ENCODE measurements at places on chromosomes 3 and 15.

DNA sequence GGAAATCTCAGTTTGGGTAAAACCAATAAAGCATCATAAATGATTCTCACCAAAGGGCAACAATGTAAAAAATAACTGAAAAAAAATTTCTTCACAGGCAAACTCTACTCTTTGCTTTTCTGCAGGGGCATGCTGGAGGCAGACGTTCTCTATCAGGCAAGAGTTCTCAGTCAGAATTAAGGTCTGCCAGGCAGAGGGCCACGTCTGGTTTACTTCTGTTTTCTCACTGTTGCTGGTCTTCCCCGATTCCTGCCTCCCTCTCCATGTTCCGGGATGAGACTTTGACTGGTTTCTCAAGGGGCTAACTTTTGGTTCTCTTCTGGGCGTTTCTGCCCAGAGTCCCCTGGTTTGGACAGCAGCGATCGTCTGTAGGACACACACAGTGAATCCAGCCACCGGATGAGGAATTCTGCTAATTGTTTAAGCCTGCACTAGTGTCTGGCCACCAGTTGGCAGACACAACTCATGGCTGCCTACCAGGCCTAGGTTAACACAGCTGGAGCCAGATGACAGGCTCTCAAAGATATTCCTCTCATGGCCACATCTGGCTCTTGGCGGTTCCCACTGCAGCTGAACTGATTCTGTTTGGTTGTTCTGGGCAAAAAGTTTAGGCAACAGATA is 273.1 kb downstream of the FOXP1 start:
- DNase-seq = no peak

DNA sequence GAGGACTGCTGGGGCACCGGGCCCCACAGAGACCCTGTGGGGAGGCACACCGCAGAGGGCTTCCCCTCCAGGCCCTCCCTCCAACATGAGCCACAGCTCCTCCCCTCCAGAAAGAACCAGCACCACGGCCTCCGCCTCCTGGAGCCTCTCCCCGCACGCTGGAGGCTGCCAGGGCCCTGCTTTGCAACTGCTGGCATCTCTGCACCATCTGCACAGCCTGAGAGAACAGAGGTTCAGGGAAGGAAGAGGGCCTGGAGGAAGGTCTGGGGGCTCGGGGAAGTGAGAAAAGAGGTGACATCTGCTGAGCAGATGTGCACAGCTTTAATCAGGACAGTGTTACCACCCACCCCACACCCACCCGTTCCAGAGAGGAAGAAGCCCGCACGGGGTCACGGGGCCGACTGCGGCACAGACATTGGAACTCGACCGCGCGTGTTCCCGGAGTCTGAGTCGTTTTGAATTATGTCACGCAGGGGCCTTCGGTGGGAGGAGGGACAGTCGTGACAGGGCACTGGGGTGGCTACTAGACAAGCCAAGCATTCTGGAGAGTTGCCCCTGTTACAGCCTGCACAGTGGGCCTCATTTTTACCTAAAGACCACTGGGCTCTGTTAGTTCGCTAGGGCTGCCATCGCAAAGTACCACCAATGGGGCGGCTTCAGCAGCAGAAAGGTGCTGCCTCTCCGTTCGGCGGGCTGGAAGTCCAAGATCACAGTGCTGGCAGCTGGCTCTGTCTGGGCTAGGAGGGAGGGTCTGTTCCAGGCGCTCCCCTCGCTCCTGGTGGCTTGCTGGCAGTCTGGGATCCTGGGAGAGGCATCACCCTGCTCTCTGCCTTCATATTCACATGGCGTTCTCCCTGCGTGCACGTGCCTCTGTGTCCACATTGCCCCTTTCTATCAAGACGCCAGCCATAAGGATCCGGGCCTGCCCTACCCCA is 194.8 kb downstream of the XXYLT1 start:
- DNase-seq = no peak

GRCh38 chr3:116947148-116947547 is 237.6 kb downstream of the TUSC7 start:
- no peak for DNase-seq

DNA sequence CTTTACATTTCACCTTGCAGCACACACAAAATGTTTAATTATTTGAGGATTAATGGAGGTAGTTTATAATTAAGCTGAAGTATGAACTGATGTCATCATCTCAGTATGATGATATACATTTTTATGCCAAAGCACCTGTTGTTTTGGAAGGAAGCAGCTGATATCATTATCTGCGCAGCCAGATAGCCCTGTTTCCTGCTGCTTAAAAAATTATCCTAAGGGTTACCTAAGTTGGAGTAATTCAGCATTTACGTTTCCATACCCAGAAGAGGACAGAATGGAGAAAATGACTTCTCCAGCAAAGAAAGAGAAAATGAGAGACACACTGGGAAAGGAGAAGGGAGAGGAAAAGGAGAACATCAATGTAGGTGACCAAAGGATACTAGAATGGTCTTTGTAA is 370.3 kb upstream of the PLSCR5 start:
- DNase-seq = no peak

DNA sequence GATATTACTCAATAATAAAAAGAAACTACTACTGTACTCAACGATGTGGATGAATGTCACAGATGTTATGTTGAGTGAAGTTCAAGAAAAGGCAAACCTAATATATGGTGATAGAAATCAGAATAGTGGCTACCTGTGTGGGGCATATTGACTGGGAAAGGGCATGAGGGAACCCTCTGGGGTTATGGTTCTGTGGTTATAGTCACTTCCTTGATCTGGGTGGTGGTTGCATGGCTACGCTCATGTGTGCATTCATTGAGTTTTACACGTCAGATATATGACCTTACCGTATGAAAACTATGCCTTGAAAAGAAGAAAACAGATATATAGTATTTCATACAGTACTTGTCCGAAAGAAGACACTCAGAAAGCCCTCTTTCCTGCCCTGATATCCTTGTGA is 331.0 kb upstream of the LRRFIP2 start:
- no peak for DNase-seq

All from GM20000 (cell line).